ENCODE measurements at places on chromosomes 4 and X. TPM values are rescaled to one million over a fixed set of nuclear protein-coding genes. Genes with fewer than 3 reads are reported as not detected.

Gene FREM3
- not detected for total RNA-seq

Gene DNAAF6
- total RNA-seq = not detected

GRCh38 chrX:74160816-74161215 is 143.2 kb upstream of the ZCCHC13 start:
- no peak for ATAC-seq

DNA sequence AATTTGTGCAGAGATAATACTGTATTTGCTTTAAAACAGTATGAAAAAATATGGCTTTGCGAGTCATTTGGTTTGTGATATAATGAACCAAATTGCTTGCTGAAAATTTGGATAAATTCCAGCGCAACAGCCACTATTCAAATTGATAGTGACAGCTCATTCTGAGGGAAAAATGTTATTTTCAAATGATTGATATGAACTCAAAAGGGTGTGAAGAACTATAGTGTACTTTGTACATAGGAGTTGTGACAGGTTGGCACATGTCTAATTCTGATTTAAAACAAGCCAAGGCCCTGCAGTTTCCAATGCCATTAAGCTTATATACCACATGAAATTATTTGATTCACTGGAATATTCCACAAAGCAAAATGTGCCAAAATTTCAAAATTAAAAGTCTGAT is 1628.9 kb upstream of the AGA start:
- ATAC-seq = no peak

Gene FAM184B
- not detected for total RNA-seq
